ENCODE measurements at places on chromosomes 12 and 14.

GRCh38 chr12:2286047-2286446 lies 233.3 kb downstream of the CACNA1C start:
- DNase-seq: no peak

- peak; percentile 28 for DNase-seq
These were observed 40.1 kb upstream of the CISTR start for GRCh38 chr12:53791735-53792326.

- no peak for DNase-seq
These were observed 536.8 kb downstream of the MED13L start for GRCh38 chr12:115740586-115741155.

- no peak for DNase-seq
These were observed 32.5 kb upstream of the EVL start for GRCh38 chr14:100032738-100033137.

- DNase-seq: no peak
These were observed 760 bp downstream of the TMEM19 start for GRCh38 chr12:71686658-71687025.
